ENCODE measurements at places on chromosomes 1 and 21.
A peak's percentile ranks its signal among the peaks of the same experiment; 100 is the strongest.

GRCh38 chr1:9201401-9202239 is 33.0 kb upstream of the H6PD start:
- DNase-seq: peak; percentile 45

GRCh38 chr21:46560568-46561444 is 44.1 kb downstream of the S100B start:
- no peak for DNase-seq

DNA sequence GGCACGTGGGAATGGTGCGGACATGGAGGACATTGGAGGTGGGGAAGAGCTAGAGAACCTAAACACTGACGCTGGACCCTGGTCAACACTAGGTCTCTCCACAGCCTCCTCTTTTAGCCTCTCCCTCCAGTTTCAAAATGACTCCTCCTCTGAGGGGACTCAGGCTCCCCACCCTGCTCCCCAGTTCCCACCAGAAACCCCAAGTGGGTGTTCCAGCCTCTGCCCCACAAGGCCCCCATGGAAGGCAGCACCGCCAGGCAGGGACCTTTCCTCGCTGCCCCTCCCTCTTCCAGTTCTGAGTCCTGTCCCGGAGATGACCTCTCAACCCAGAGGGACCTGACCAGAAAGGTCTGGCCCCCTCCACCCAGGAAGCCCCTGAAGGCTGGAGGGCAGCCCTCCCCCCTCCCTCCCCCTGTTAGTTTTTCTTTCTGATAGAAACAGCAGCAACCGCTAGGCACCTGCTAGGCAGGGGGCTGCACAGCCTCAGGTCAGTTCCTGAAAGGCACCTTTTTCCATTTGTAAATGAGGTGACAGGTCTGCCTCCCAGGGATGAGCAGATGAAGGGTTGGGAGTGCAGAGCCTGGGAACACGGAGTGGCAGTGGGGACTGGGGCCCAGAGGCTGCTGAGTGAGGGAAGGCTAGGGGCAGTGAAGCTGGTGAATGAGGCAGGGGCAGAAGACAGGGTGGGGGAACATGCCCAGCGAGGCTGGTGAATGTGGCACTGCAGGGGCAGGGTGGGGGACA is 9.3 kb upstream of the ITGB2 start:
- DNase-seq: no peak

GRCh38 chr1:55034476-55035133 is 4.7 kb upstream of the PCSK9 start:
- no peak for DNase-seq

DNA sequence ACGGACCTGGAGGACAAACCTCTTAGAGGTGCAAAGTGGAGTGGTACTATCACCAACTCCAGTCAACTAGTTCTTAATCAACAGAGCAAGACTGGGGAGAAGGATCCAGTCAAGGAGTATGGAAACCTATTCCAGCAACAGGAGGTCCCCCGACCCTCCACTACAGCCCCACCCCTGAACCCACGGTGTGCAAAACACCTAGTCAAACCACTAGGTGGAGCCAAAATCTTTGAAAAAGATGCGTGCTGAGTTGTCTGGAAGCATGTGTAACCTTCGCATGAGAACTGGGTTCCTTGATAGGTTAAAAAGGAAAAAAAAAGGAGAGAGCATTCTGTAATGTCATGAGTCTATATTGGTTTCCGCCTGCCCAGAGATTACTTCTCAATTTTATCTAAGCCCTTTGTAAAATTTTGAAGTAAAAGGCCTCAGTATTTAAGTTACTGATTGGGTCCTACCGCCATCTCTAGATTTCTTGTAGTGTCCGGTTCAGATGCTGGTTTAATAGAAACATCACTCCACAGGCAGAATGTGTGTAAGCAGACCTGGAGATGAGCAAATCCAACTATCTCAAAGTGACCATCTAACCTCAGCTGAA is 81.9 kb upstream of the HAO2 start:
- DNase-seq: no peak

- no peak for DNase-seq
These were observed 91.2 kb upstream of the COL24A1 start for GRCh38 chr1:86247597-86248279.

GRCh38 chr1:156444407-156445001 is 56.1 kb downstream of the MEF2D start:
- no peak for DNase-seq

GRCh38 chr1:31762726-31763670 is 1.1 kb downstream of the ADGRB2 start:
- peak; percentile 89 for DNase-seq

DNA sequence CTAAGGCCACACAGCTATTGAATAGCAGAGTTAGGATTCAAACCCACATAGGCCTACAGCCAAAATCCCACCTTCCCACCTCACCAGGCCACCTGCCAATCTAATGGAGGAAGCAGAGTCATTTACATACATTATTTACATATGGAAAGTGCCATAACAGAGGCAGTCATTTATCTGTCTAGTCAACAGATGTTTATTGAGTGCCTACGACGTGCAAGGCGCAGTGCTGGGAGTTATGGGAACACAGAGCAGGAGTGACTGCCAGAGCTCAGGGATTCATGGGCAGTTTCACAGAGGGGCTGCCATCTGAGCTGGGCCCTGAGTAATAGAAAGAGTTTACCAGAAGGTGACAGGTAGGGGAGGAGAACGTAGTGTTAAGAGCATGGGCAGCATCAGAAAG is 10.3 kb upstream of the PADI6 start:
- no peak for DNase-seq

DNA sequence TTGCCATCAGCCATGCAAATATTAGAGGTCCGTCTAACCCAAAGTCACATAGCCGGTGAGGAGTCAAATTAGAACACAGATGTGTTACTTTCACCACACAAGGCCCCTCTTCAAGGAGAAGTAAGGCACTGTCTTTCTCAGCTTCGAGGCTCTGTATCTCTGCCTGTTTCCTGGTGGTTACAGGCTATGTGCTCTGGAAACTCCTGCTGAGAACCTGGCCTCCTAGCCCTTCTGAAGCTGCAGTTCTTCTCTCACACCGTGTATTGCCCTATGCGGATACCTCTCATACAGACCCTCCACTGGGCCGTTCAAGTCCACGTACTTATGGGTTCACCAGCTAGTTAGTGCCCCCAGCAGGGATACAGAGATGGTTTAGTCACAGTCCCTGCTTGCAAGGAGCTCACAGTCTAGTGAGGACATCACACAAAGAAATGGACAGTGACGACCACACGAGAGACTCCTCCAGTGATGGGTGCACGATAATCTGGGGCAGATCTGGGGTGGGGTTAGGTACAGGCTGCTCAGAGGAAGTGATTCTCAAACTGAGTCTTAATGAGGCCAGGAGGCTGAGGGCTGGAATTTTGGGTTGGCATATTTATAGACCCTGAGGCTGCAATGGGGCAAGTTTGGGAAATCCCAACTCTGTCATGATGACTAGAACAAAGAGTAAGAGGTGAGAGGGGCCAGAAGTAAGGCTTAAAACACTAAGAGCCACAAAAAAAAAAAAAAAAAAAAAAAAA is 22.8 kb upstream of the ELOA start:
- no peak for DNase-seq

DNA sequence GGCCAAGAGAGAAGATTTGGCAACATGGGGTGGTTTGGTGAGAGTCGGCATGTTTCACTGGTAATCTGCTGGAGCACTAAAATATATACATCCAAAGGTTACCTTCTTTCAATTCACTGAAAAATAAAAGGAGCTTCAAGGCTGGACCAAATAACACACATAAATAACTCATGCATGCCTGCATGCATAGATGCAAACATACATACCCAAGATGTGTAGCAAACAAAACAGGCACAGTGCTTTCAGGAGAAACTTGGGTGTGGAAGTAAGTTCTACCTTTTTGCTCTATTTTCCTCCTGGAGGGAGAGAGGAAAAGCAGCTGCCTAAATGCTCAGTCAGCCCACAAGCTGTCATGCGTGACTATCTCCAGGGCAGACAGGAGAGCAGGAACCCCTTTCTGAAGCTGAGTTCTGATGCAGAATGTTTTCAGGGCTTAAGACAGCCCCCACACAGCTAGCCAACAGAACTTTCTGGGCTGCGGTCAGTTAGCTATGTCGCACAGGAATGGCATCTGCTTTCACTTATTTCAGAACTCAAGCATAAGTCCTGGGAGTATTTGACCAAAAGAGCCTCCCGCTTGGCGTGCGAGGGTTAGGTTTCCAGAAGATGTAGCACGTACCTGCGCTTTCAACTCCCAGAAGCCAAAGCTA is 166.2 kb downstream of the TOMM20 start:
- DNase-seq: no peak

- DNase-seq: no peak
These were observed 10.0 kb downstream of the YBEY start for GRCh38 chr21:46295996-46296752.

DNA sequence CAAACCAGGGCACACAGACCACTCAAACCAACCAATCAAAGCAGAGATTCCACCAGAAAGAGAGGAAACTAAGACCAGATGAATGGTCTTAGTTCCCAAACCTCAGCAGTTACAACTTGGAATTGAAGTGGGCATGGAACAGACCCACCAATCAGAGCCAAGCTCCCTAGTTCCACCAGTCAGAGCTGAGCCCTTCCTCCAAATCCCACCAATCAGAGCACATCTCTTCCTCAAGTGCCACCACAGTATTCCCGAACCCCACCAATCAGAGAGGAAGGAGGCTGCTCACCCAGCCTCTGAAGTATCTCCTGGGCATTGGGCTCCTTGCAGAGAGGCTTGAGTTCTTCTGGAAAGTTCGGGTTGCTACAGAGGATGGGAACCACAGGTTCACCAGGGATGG is 1.4 kb downstream of the GUCA2A start:
- DNase-seq: no peak

- DNase-seq: no peak
These were observed 61.6 kb downstream of the CD46 start for GRCh38 chr1:207813512-207813881.

GRCh38 chr21:39611551-39612190 is 1.1 kb upstream of the B3GALT5 start:
- no peak for DNase-seq

GRCh38 chr21:44583089-44583799 is 2.8 kb upstream of the KRTAP10-5 start:
- DNase-seq: no peak

- DNase-seq: no peak
These were observed 11.1 kb downstream of the DIPK1A start for GRCh38 chr1:92949937-92950817.

- no peak for DNase-seq
These were observed 147.6 kb upstream of the TNR start for GRCh38 chr1:175890958-175891357.

GRCh38 chr1:211947396-211948295 is 87.7 kb downstream of the INTS7 start:
- no peak for DNase-seq

DNA sequence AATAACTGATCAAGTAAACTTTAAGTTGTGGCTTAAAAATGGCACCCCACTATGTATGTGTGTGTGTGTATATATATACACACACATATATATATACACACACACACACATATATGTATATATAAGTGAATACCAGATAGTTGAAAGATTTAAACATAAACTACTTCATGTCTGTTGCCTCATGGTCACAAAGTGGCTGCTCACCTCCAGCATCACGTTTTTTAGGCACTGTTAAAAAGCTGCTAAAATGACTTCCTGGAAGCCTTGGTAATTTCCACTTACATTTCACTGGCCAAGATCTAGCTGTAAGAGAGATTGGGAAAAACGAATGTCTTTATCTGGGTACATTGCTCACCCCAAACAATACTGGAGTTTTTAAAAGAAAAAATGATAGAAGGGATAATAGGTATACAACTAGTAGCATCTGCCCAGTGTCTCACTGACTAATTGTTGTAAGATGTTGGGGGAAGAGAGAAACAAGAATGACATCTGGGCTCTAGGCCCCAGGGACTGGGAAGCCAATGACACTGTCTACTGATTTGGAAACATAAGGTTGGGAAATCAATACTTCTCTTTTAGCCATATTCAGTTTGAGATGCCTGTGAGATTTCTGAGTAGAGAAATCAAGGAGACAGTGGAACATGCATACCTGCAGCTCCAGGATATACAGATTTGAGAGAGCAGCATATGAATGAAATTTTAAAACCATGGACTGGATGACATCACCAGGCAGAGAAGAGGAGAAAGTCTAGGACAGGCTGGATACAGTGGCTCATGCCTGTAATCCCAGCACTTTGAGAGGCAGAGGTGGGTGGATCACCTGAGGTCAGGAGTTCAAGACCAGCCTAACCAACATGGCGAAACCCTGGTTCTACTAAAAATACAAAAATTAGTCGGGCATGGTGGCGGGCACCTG is 42.8 kb downstream of the CLDN14 start:
- DNase-seq: no peak

- no peak for DNase-seq
These were observed 132.2 kb upstream of the FOXD3 start for GRCh38 chr1:63190171-63190570.

- no peak for DNase-seq
These were observed 58.8 kb downstream of the MAP3K21 start for GRCh38 chr1:233386336-233386735.

GRCh38 chr1:100077531-100077930 is 55.2 kb downstream of the SASS6 start:
- DNase-seq: no peak
